ENCODE measurements at places on chromosomes 5 and 9.

DNA sequence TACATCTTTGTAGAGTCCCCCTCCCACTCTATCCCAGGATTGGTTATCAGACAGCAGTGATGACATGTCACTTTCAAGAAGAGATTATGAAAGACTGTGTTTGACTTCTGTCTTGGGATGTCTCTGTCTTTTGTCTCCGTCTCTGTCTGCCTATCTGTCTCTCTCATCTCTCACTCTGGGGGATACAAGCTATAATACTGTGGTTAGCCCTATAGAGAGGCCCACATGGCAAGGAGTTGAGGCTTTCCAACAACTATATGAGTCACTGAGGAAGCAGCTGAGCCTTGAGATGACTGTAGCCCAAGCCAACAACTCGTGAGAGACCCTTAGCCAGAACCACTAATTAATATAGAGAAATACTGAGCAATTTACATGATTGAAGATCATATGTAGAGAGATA is 284.8 kb downstream of the PDE4D start:
- no peak for DNase-seq

DNA sequence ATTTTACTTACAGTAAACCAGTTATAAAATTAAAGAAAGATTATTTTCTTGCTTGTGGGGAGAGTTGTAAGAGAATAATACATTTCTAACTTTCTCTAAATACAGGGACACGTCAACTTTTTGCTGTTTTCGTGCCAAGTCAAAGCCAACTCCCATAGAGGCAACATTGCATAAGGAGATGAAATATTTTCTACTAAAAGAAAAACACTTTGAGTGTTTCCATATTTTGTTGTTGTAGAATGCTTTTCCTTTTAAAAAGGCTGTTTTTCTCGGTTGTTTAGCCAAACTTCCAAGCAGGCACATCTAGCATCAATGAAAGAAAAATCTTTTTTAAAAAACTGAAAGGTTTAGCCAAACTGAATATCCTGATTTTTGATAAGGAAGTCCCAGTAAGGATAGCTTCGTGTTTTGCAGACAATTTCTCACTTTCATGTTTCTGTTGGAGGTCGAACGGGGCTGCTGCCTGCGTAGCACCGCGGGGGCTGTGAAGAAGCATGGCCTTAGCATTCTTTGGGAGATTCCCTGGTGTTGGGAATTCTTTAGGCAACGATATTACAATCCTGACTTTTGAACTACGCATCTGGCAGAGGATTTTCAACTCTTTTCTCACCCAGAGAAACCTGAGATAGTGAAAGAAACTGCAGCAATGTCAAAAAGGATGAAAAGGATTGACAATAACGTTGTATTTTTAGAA is 108.1 kb upstream of the FBXL7 start:
- no peak for DNase-seq

DNA sequence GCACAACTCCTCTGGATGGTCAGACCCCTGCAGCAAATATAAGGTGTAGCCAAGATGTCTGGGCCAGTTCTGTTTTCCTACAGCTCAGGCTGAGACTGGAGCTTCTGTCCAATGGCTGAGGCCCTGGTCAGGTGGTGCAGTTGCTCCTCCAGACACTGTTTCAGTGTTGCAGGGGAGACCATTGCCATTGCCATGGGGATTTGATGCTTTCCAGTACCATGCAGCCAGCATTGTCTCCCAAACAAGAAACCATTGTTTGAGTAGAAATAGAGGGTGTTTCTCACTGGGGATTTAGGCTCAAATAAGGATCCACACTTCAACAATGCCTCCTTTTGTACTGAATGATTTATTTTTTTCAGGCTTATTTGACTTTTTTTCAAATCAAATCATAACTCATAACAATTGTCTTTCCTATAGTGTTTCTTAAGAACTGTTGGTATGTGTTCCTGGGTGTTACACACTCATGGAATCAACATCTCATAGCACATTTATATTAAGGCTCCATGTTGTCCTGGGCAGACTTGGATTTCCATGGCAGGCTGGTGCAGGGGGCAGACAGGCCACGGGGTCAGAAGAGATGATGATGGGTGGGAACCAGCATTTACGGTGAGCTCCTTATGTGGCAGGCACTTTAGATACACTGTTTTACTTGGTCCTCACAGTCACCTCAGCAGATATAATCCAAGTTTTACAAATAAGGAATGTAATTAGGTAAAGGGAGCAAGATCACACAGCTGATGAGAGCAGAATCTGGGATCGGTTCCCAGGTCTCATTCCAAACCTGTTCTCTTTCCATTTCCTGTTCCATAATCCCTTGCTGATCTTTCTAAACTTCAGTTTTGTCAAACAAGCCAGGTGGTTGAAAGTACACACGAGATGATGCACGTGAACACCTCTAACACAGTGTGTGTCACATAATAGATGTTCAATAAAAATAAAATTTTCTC is 95.9 kb upstream of the GNAQ start:
- DNase-seq, result no peak

DNA sequence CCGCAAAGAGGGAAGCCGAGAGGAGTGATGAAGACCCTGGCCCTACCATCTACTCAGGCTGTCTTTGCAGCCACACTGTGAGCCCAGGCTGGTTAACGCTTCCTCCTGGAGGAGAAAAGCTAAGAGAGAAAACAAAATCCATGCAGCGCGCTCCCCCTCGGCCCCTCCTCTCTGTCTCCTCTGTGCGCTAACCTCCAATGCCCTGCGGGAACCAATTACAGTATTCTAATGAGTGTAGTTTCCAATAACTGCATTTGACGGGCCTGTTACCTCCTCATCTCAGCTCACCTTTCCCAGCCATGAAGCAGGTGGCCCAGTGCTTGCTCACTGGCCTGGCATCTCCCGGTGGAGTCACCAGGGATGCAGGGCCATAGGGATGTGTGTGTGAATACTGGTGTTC is 565.5 kb downstream of the EBF1 start:
- no peak for DNase-seq

DNA sequence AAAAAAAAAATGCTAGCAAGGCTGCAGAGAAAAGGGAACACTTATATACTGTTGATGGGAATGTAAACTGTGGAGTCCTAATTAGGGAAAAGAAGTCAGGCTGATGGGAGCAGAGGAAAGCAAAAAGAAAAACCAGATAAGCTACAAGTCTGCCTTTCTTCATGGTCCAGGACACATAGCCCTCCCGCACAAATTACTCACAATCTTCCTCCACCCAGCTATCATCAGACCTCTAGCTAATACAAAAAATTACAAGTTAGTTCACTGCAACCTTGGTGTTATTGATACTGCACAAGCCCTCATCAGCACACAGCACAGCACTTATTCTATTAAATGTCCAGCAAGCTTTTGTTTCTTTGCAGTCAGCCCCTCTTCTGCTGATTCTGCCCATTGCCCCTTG is 186.0 kb upstream of the ADRA1B start:
- no peak for DNase-seq

GRCh38 chr5:154714266-154714986 is 40.8 kb upstream of the LARP1 start:
- DNase-seq, result no peak

DNA sequence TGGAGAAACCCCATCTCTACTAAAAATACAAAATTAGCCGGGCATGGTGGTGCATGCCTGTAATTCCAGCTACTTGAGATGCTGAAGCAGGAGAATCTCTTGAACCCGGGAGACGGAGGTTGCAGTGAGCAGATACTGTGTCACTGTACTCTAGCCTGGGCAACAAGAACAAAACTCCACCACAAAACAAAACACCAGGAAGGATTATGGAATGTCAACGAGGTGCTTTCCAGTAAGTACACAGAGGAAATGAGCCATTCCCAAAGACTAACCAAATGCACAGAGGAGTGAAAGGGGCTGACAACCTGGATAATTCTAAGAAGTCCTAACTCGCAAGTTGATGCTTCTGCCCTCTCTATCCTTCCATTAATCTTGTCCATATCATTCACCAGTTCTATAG is 126.1 kb upstream of the RETREG1 start:
- DNase-seq, result no peak

GRCh38 chr9:92632641-92633040 is 37.3 kb downstream of the IPPK start:
- no peak for DNase-seq

DNA sequence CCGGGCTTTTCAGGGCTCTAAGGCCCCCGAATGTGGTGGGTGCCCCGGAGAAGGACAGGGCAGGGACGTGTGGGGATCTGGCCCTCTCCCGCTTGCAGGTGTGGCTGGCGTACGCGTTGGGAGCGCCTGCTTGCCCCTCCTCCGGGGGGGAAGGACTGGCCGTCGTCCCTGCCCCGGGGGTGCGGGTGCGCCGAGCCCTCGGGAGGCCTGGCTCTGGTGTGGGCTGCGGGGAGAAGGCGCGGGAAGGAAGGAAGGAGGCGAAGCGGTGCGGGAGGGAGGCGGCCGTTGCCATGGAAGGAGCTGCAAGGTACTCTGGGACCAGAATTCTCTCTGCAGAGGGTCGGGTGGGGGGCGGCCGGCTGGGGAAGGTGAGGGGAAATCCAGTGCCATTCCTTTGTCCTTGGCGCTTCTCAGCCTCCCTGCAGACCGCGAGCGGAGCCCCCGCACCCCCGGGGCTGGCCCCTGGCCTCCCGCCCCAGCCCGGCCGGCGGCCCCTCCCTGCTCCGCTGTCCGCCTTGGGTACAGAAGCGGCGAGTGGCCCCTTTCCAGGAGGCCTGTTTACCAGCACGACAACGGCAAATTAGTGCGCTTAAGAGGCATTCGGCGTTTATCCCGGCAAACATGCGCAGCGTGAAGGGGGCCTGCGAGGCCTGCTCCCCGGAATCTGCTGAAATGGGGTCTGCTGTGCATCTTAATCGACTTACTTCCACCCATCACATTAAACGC is 67.1 kb upstream of the UNC5A start:
- DNase-seq, result no peak

Data from stimulated activated CD8-positive, alpha-beta memory T cell treated with anti-CD3 and anti-CD28 coated beads, Interleukin-12 subunit alpha, Interleukin-12 subunit beta, amount 100 ng/mL, for 1 hour (primary cell).